ENCODE measurements at places on chromosomes 6 and 20.
A peak's percentile ranks its signal among the peaks of the same experiment; 100 is the strongest.

DNA sequence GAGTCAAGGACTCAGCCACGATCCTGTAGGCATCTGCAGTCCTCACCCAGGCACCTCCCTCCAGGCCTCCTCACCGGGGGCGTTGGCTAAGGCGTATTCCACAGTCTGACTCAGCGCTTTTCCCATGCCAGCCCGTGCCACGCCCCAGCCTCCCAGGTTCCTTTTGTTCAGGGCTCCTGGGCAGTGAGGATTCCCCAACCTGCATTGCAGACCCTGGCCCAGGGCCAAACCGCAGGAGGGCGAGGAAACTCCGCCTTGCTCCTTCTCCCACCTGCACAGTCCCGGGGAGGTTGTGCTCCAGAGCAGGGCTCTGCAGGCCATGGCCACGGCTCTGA is 202.8 kb upstream of the CST7 start:
- DNase-seq, result no peak

DNA sequence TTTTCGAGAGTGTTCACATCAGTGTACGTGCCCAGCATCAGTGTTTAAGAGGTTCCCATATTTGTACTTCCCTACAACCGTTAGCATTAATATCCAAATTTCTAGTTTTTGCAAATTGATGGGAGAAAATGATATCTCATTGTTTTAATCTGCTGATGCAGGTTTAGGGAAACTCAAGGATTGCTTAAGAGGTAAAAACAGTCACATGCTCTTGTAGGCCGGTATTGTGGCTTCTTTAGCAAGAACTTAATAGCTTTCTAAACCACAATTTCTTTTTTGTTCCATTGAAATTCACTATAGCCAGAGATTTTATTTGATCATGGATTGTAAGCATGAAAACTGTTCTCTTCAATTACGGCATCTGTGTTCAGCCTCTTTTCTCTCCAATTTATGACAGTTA is 29.5 kb downstream of the BEND6 start:
- DNase-seq, result no peak

DNA sequence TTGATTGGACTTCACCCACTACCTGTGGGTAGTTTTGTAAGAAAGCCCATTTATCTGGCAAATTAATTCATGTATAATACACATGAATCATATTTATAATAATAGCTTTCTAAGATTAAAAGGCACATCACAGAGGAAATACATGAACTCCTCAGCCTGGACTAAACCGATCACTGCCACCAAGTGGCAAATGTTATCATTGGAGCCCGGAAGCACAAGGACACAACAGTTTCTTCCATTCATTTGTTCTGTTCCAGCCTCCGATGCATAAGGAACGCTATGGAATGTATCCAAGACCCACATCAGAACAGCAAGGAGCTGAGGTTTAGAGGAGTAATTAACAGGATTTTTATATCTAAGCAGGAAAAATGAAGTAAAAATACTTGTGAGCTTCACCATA is 13.9 kb upstream of the IPCEF1 start:
- DNase-seq, result no peak

GRCh38 chr6:113875470-113875869 is 18.3 kb downstream of the MARCKS start:
- no peak for DNase-seq

DNA sequence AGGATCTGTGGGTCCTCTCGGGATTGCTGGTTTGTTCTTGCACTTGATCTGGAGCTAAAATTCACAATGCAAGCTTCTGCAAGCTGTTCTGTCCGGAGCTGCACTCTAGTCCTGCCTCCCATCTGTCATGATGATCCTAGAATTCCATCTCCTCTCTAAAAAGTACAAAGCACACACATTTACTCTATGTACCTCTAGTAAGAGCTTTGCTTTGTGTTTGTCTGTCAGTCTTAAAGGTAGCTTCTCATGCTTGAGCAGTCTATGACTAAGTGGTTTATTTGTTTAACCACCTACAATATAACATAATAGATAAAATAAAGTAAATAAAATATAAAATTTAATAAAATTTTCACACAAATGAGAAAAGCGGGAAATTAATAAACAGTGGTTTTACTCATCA is 46.0 kb upstream of the PKIB start:
- no peak for DNase-seq

GRCh38 chr20:36043892-36044515 is 75.6 kb downstream of the CNBD2 start:
- DNase-seq, result no peak

- DNase-seq, result no peak
Observed at GRCh38 chr6:140285471-140285870, 911.0 kb upstream of the CITED2 start.

- no peak for DNase-seq
Observed at GRCh38 chr20:44480097-44480496, 4.4 kb downstream of the TTPAL start.

DNA sequence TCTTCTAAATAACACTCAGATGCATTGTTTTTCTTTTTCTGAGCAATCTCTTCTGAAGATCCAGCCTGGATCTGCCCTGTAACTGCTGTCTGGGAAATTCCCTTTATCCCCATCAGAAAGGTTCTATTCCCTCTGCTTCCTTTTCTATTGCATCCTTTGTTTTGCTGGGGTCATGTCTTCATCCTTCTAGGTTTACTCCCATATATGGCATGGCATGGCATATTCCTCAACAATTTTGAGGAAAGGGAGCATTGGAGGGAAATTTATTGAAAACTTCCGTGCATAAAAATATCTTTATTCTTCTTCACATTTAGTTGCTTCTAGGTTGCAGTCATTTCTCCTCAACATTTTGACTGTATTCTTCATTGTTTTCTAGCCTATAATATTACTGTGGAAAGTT is 47.2 kb downstream of the ADGRF1 start:
- DNase-seq, result no peak

DNA sequence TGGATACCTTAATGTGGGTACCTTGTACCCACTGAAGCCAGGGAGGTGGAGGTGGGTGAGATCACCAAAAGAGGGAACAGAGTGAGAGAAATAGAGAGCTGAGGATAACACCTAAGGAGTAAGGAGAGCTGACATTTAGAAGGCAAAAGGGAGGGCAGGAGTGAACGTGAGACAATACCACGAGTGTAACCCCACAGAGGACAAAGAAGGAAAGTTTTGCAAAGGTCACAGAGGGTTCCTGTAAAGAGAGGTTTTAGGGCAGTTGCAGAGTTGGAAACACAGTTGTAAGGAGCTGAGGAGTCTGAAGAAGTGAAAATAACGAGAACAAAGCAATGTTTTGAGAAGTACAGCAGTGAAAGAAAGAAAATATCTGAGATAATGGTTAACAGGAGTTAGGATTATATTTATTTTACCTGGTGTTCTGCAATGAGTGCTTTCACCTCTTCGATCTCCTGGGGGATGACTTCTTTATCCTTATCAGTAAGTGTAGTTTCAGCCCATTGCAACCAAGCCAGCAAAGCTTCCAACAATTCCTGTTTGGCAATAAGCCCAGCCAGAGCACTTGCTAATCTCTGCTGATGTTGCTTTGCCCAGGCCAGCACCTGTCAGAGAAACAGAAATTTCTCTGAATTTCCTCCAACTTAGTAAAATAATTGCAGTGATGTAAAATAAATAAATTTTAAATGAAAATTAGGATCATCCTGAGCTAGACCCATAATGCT is 166.8 kb downstream of the DST start:
- no peak for DNase-seq

DNA sequence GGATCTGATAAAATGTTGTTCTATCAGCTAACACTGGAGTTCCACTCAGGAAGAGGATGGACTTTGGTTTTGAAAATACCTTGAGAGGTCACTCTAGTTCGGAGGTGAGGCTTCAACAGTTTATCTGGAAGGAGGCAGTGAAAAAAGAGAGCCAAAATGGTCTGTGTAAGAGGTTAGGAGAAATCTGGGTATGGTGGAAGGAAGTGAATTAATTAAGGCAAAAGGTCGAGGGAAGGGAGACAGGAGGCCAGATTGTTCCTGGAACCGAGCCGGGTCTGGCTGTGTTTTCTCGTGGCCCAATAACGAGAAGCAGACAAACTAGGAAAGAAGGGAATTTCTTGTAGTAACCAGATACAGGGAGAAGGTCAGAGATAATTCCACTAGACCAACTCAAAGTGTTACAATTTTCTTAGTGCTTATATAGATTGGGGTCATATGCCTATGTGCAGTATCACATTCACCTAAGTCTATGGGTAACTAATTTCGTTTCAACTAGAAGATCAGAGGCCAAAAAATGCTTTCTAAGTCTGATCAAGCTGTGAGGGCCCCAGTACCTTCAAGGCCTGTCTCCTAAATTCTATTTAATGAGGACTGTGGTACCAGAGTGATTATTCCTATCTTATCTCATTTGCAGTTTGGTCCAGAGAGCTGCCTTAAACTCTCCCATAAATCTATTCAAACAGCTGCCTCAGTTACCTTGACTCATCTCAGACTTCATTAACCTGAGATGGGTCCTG is 96.0 kb upstream of the SNX9 start:
- DNase-seq, result no peak

GRCh38 chr6:79305020-79305419 is 70.5 kb upstream of the HMGN3 start:
- no peak for DNase-seq

GRCh38 chr6:82786248-82786647 is 279.4 kb downstream of the UBE3D start:
- DNase-seq, result no peak

DNA sequence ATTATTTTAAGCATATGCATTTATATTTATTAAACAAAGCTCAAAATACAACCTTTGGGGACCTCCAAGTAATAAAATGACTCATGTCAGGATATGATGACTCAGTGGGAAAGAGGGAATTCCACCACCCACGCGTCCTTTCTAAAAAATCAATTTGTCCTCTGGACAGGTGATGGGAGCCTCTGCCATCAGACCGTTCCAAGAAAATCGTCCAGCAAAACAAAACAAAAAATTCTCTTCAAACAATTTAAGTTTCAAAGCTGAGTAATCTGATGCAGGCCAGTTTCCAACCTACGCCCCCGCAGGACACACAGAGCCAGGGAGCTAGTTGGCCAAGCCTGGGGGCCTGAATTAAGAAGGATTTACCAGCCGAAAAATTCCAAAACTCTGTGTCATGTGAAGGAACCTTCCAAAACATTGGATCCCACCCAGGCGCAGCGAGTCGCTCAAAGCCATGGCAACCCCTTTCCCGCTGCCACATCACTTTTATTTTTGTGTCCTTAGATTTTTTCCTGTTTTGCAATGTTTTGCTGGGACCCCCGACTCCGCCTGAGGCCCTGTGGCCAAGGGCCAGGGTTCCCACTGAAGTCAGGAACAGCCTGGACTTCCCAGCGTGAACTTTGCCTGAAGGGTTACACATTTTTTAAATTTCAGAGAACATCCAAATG is 95.3 kb downstream of the NFATC2 start:
- DNase-seq, result peak; percentile 83

DNA sequence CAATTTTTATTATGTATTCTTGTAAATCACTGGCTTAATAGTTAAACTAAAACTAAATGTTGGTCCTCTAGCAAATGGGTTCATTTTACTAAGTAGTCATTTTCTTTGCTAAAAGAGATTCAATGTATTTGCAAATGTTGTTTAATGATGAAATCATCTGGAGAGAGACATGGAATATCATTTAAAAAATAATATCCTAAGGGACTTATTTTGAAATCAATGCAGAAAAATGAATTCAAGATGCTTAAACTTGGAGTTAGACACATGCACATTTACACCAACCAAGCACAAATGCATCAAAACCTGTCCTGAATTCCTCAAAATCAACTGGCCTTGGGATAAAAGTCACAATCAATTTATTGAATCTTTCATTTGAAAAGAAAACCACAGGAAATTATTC is 165.0 kb upstream of the RNF217 start:
- no peak for DNase-seq

- DNase-seq, result no peak
Observed at GRCh38 chr20:10558635-10559187, 115.1 kb downstream of the JAG1 start.

DNA sequence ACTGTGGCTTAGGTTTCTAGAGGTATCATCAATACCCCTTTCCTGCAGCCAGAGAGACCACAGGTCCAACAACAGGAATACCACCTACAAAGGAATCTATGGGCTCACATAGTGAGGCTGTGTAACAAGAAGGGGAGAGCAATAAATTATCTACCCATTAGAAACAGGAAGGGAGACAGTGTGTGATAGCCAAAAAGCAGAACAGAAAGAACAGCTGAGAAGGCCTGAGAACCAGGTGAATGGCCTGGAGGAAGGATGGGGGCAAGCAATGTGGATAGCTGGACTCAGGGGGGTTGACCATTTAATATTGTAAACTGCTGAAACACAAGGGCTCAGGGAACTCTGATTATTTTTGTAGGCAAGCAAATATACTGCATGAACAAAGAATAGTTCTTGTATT is 628.2 kb downstream of the COL12A1 start:
- DNase-seq, result no peak

GRCh38 chr6:84458271-84458670 is 230.8 kb upstream of the CEP162 start:
- no peak for DNase-seq

DNA sequence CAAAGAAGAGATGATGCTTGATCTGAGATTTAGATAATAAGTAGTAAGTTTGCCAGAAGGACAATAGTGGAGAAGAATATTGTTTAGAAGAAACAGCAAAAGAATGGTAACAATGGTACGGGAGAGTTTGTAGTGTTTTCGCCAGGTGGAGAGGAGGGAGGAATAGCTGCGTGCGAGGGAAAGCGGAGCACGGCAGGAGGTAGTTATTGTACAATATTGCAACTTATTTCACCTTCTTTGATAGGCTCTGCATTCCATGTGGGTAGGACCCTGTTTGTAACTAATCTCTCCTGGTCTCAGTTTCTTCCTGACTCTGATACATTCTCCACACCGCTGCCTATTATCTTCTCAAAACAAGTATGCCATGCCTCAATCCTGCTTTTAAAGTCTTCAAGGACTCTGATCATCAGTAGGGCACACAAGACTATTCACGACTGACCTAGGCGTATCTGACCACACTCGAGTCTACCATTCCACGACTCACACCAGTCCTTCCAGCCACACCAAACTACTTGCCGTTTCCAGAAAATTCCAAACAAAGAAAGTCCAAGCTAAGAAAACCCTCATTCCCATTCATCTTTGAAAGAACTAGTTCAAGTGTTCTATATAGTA is 1.1 kb downstream of the PPIL4 start:
- no peak for DNase-seq

DNA sequence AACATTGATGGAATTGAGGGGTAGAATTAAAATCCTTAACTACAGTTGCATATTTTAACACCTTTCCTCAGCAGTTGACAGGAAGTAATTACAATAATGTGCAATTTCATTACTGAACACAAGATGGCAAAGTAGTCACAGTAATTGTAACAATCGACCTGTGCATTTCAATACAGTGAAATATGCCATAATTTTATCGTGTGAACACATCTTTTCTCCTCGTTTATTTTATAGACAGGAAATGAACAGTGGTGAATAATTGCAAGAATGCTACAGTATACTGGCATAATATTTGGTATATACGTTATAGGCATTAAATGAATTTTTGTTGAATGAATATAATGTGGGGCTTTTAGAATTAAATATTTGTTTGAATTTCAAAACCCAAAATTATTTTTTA is 25.0 kb downstream of the CYB5R4 start:
- no peak for DNase-seq

DNA sequence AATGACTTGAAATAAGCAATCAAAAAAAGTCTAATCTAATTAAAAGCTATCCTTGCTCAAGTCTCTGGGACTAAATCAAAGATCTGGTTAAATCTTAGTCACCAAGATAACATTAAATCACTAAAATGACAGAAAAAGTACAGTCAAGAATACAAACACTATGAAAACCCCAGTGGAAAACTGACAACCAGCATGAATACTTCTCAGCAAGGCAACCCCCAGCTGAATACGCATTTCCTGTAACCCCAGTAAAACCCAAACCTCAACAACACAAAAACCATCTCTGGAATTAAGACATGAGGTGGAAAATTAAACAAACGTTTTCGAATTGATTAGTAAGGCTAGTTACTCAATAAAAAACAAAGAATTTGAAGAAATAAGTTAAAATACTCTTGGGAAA is 23.7 kb upstream of the ZC3H12D start:
- no peak for DNase-seq
